ENCODE measurements at places on chromosomes 1 and 21. TPM values are rescaled to one million over a fixed set of nuclear protein-coding genes. Genes with fewer than 3 reads are reported as not detected.

Gene OR14K1
- not detected for polyA plus RNA-seq

Gene WDR64
- polyA plus RNA-seq: not detected

Gene VPS26C
- polyA plus RNA-seq: 24.4 TPM

Gene CRYAA
- not detected for polyA plus RNA-seq

Gene LRRC71
- polyA plus RNA-seq: not detected

Gene DCST2
- polyA plus RNA-seq: not detected

Gene ELAPOR1
- 2.1 TPM for polyA plus RNA-seq
